Neural crest cell (in vitro differentiated cells): ENCODE measurements at places on chromosomes 12 and 14. TPM values are rescaled to one million over a fixed set of nuclear protein-coding genes. Genes with fewer than 3 reads are reported as not detected.

GRCh38 chr14:88322504-88323085, 474 bp downstream of the KCNK10 start:
- no peak for DNase-seq

GRCh38 chr14:20455355-20456300, 602 bp downstream of the APEX1 start:
- DNase-seq = no peak

- DNase-seq = no peak
These were observed 1750.7 kb upstream of the FLRT2 start for GRCh38 chr14:83779266-83779665.

GRCh38 chr12:105107171-105107493, 399 bp upstream of the WASHC4 start:
- no peak for DNase-seq

The PTGDR gene
- not detected in 2 replicates for total RNA-seq
